ENCODE measurements at places on chromosomes 12 and 14. TPM values are rescaled to one million over a fixed set of nuclear protein-coding genes. Genes with fewer than 3 reads are reported as not detected.

- no peak for DNase-seq
These were observed 26.9 kb downstream of the BATF start for GRCh38 chr14:75549169-75549568.

DNA sequence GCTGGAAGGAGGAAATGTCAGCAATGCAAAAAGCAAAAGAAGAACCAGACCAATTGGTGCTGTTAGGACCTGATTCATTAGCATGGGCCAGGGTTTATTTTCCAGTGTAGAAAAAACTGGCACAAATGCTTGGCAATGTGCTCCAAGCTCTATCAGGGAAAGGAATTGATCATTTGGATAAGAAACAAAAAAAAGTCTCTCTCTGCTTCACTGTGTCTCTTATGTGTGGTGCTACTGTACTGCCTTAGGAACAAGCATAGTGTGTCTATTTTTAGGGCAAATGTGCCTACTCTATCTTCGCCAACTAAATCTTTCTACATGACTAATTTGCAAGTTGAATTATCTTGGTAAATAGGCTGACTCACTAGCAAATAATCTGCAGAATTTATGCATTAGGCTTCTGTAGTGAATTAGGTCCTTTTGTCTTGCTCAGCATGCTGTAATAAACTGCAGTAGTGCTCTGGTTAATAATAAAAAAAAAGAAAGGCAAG is 236.7 kb downstream of the MDGA2 start:
- no peak for DNase-seq

DNA sequence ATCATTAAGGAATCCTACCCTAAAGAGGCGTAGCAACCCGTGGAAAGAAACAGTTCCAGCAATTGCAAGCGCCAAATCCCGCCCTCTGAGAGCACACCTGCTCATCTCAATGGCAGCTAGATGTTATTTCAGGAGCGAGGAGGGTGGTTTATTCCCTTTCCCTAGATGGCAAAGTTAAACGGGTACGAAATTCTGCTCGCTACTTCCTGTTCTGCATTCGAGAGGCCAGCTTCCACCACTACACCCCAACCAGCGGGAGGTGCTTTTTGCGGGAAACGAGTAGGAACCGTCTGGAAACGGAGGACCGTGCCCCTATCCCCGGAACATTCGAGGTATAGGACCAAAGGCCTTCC is 536 bp downstream of the VPS29 start:
- DNase-seq, result peak; percentile 17

- no peak for DNase-seq
These were observed 100.7 kb upstream of the TBX5 start for GRCh38 chr12:114506651-114507050.

DNA sequence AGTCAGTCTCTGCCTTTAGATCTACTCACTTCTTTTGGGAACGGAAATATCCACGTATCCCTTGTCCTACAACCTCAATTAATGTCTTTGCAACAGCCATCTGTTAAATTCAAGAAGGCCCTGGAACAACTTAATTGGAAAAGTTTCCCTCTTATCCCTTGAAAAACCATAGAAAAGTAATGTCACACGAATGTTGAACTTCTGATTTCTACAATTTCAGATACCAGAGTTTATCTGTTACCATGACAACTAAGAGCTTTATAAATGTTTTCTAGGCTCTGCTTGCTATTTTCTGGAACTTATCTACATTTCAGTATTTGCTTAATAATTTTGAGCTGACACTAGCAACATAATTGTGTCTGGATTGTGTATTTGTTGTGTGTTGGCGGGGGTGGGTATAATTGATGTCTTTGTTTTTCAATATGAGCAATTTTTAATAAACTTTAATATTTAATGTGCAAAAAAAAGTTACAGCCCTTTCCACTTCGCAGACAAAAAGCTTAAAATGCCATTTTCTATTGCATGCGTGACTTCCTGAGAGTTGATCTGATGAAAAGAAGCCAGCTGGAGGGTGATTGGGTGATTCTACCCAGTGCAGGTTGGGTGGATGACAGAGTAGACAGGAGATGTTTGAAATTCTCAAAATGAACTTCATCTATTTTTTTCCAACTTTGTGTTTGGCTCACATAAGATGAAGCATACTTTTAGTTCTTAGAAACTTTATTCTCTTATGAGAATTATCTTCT is 11.8 kb upstream of the EDDM3A start:
- no peak for DNase-seq

The NAV3 gene
- 8.4 TPM for polyA plus RNA-seq

DNA sequence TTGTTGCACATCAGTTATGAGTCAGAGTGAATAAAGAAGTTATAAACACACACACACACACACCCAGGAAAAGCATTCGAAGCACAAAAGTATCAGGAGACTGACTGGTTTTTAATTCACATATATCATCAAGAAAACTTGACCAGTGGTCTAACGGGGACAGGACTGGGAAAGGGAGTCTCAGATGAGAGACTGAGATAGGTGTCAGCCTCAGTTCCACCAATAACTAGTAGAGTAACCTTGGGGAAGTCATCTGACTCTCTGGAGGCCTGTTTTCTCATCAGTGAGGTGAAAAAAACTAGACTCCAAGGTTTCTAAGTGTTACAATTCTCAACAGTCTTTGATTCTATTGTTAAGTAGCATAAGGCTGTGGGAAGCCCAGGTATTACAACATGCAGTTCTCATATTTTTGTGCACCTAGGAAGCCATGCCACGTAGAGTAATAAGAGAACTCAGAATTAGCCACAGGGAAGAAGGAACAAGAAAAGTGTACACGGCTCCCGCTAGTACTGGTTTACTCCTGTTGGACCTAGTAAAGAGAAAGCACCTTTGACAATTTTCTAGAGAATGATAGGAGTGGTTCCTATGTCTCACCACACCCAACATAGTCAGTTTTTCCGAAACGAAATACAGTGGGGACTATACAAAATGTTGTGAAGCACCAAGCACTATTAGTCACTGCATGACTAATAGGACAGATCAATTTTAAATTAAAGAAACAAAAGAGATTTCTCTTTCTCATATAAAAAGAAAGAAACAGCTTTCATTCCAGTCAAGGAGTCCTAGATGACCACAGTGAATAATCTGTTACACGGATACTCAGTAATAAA is 5.0 kb downstream of the PPTC7 start:
- no peak for DNase-seq

DNA sequence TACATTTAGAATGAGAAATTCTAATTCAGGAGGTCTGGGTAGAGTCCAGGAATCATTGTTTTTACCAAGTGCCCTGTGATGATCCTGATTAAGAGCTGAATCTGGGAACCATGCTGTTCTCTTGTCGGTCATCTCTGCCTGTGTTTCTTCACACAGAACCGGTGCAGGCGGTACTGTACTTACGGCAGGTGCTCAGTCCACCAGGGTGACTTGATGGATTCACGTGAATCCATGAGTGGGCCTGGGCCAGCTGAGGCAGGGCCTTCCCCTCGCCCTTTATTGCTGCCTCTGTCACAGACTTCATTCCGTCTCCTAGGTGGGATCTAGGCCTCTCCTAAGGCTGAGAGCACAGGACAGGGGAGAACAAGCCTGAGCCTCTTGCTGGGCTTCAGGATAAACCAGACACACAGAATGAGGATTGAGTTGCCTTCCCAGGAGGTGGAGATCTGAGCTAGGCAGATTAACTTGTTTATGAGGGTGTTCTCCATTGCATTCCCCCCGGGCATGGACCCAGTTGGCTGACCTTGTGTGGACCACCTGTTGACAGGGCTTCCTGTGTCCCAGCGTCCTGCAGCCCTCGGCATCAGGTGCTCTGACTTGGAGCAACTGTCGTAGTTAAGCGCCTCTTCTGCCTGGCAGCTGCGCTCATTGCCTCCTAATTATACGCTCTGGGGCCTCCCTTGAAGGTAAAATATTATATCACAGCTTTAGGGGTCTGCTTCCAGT is 42.1 kb downstream of the B4GALNT3 start:
- no peak for DNase-seq

The PLBD1 gene
- polyA plus RNA-seq, result 40.5 TPM

GRCh38 chr14:32020882-32021281 is 56.2 kb upstream of the ARHGAP5 start:
- no peak for DNase-seq

- DNase-seq, result no peak
These were observed 8.6 kb upstream of the CHD4 start for GRCh38 chr12:6615802-6616201.

- no peak for DNase-seq
These were observed 27.0 kb upstream of the HIGD1C start for GRCh38 chr12:50925342-50925651.

The TAMALIN gene
- polyA plus RNA-seq, result 16.5 TPM

- no peak for DNase-seq
These were observed 2.1 kb downstream of the NOXRED1 start for GRCh38 chr14:77421201-77421600.

Data from right renal cortex interstitium (tissue), 3 donors.